ENCODE measurements at places on chromosomes 16 and 17.

DNA sequence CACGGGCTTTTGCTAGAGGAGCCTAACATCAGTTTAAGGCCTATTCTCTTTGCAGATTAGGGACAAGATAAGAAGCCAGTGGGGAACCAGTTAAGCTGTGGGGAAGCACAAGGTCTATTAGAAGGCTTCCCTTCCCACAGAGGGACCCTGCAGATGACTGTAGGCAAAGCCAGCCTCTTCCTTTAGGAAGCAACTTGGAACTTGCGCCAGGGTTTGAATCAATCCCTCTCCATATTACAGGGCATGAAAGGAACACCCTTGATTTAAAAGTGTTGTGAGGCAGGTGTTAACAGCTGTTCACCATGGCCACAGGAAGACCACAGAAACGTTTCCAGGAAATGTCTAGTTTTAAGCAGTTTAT lies 77.3 kb downstream of the RPTOR start:
- DNase-seq: no peak

GRCh38 chr17:71217769-71218168 lies 903.1 kb upstream of the SOX9 start:
- DNase-seq: no peak

DNA sequence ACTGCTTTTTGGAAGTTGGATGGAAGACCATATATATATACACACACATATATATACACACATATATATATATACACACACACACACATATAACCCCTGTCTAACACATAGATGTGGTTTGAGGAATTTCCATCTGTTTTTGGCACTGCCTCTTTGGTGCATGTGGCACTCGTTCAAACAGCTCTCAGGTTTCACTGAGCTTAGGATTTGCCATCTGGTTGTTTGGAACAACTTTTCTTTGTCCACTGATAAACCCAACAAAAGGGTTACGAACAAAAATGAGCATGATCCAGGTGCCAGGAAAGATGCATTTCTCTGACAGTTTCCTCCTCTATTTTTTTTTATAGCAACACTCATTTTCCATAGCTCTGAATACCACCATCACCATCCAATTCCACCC lies 14.6 kb upstream of the KCNJ16 start:
- no peak for DNase-seq

- no peak for DNase-seq
These were observed 15.4 kb upstream of the DYNLRB2 start for GRCh38 chr16:80525420-80525819.

DNA sequence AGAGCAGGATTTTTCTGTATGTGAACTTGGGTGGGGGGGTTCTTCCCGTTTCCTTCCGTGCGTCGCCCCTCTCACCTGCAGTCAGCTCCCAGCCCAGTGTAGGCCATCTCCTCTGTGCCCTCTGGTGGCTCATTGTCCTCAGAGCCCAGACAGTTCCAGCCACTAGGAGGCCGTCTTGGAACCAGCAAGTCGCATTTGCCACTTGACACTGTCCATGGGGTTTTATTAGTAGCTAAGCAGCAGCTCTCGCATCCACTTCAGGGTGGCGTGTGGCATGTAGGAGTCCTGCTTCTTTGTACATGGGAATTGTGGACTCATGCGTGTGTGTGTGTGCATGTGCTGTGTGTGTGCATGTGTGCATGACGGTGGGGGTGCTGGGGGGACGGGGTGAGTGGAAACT lies 74.0 kb downstream of the SEC14L1 start:
- peak; percentile 74 for DNase-seq

DNA sequence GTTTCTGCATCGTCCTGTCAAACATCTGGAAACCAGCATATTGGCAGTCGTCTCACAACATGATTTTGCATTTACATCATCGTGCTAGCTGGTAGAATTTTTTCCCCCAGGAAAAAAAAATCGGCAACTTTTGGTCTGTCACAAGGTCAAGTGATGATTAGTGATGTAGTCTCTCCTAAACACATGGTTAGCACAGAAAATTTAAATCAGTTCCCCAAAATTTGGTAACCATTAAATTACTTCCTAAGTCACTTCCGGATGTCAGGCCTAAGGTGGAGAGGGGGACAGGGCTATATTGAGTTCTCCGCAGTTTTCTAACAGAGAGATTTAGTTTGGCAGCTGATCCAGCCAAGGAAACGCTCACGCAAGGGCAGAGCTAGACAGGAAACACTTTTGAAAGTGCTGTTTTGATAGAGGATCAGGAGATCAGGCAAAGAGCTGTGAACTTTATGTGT lies 271.0 kb upstream of the TBX2 start:
- no peak for DNase-seq

- DNase-seq: no peak
These were observed 10.2 kb downstream of the POLR2C start for GRCh38 chr16:57472665-57473060.

GRCh38 chr17:81067391-81067811 lies 32.5 kb downstream of the BAIAP2 start:
- DNase-seq: peak; percentile 81

GRCh38 chr16:67664258-67664657 lies 2.3 kb downstream of the ENKD1 start:
- DNase-seq: no peak

DNA sequence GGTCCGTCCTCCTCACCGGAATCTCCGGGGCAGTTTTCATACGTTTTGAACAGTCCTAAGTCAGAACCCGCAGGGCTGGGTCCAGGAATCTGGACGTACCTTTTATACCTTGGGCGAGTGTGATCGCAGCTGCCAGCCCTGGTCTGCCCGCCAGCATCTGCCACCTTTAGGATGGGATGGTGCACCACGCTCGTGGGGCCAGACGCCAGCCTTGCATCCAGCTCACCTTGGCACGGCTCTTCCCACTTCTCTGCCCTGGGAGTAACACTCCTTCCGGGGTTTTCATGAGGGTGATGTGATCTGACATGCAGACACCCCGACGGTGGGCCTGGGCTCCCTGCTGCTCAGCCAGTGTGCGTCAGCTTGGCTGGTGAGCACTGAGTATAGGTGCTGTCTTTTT lies 66.6 kb upstream of the ZNF469 start:
- DNase-seq: no peak

DNA sequence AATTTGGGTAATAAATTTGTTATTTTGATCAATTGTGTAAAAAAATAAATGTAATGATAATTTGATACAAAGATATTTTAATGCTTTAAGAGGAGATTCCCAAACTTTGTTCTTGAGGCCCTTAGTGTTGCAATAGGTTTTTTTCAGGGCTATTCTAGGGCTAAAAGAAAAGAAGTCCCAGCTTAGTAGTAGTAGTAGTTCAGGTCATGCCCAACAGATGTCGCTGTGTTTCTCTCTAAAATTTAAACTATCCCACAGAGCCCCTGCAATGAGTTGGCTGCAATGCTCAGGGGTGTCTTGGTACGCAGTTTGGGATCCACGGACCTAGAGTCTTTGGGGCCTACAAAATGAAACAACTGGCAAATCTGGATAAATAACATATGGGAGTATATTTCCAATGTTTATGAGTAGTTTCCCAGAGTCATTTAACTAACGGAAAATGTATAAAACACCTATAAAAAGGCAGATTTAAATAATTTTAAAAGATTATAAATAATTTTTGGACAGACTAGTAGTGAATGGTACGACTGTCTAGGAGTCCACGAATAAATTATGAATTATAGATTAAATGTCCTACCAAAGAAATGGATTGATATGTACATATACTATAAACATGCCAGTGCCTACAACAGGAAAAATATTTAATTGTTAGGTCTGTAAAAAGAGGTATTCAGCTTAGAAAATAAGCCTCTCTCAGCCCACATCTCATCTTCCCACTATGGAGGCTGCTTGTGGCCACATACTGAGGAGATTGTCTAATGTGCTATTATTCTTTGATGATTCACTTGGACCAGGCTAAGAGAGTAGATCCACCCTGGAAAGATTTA lies 228.5 kb upstream of the PMFBP1 start:
- DNase-seq: peak; percentile 59

DNA sequence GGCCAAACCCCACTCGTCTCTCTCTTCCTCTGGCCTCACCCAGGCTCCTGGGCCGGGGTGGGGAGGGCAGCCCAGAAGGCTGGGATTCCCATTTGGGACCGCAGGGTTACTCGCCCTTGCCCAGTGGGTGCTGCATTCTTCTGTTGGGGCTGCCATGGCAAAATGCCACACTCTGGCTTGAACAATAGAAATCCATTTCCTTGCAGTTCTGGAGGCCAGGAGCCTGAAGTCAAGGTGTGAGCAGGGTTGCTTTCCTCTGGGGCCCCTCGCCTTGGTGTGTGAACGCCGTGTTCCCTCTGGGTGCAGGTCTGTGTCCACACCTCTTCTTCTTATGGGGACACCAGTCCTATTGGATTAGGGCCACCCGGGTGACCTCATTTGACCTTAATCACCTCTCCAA lies 105.8 kb upstream of the GSE1 start:
- no peak for DNase-seq

Measured in ecto neural progenitor cell (in vitro differentiated cells).